ENCODE measurements at places on chromosomes 3 and 15. TPM values are rescaled to one million over a fixed set of nuclear protein-coding genes. Genes with fewer than 3 reads are reported as not detected.
A peak's percentile ranks its signal among the peaks of the same experiment; 100 is the strongest.

DNA sequence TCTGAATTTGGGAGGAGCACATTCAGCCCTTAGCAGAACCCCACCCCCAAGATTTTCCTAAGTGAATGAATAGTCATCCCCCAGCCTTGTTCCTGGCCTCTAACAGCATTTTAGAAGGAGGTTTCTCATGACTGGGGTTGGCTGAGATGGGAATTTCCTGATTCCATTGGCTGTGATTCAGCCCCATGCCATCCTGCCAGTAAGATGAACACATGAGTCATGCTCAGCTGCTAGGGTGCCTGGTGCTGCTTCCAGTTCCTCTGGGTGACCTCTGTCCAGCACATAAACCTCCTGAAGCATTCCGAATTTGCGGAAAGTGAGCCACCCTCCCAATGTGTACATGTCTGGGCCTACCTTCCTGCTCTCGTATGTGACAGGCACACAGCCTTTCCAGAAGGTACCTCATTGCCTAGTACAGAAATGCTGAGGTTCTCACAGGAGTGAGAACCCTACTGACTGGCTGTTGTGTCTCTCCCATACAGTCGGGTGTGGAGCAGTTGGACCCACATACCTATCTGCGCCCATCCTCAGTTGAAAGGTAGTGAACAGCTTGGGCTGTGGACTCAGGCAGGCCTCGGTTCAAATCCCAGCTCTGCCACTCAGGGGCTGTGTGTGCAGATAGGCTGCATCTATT lies 91.7 kb downstream of the APBA2 start:
- DNase-seq, result peak; percentile 91

The NXPE3 gene
- 18.7 TPM for total RNA-seq

The PLCL2 gene
- total RNA-seq, result not detected

The GOLGA6B gene
- total RNA-seq, result not detected

The SLC25A20 gene
- 25.6 TPM for total RNA-seq

The FANCD2OS gene
- total RNA-seq, result not detected

The BUB1B gene
- total RNA-seq, result 126 TPM

All from RPMI7951 (cell line).